ENCODE measurements at places on chromosomes 1 and 21.

DNA sequence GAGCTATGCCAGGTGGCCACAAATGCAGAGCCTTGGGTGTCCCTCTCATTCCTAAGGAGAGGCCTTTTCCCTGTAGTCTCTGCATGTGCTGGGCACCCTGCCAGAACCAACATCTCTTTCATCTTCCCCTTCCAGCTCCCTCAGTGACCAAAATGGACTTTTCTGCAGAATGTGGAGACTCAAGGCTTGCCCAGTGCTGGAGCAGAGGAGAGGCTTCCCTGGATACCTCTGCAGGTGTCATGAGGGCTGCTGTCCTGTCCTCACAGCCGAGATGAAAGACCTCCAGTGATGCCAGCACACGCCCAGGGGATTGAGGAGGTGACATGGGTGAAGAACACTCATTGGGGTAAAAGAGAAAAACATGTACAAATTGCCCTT, 347.0 kb upstream of the AJAP1 start:
- DNase-seq: no peak

DNA sequence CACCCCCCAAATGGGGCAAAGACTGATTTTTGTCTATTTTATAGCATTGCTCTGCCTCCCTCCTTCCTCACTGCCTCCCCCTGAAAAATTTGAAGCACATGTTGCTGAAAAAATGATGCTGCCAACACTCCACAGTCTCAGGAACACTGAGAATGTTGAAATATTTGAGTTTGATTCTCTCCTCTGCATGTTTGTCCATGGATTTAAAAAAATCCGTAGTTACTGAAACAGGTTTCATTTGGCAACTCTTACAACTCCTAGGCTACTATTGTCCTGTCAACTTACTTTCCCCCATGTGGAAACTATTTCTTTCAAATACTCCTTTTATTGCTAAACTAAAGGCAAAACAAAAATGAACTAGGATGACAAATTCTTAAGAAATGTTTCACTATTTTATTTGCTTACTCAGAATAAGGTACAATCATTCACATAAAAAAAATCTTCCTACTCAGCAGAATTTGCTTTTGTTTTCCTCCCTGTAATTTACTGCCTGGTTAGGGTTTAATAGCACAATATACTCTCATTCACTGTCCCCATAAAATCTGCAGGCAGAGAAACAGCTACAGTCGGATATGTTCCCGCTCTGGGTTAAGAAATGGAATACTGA, 50.2 kb downstream of the C21orf91 start:
- DNase-seq: no peak

- DNase-seq: no peak
Observed at GRCh38 chr1:160117709-160118183, 2.2 kb downstream of the ATP1A2 start.

GRCh38 chr1:154713005-154713404, 105.0 kb upstream of the ADAR start:
- no peak for DNase-seq

GRCh38 chr21:35925497-35925896, 134.8 kb downstream of the SETD4 start:
- no peak for DNase-seq

GRCh38 chr1:187762118-187762517, 933.4 kb downstream of the PLA2G4A start:
- DNase-seq: no peak

- no peak for DNase-seq
Observed at GRCh38 chr1:165686971-165687433, 11.4 kb downstream of the ALDH9A1 start.

- no peak for DNase-seq
Observed at GRCh38 chr1:42942444-42942843, 16.2 kb downstream of the SLC2A1 start.

DNA sequence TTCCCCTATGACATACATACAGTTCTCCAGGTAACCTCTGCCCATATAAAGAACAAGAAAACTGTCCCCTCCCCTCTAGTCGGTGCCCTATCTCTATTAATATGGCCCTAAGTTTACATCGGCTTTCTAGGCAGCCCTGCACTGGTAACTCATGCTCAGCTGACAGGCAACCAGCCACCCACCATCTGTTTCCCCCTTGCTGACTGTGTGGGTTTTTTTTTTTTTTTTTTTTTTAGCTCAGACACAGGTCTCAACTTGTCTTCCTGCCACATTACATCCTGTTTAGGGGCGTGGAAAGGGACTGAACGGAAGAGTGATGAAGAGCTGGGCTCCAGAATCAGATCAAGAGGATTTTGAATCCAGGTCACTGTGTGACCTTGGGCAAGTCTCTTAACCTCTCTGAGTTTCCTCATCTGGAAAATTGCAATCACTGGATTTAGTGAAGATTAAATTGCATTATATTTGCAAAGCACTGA, 14.0 kb downstream of the LAPTM5 start:
- peak; percentile 81 for DNase-seq

DNA sequence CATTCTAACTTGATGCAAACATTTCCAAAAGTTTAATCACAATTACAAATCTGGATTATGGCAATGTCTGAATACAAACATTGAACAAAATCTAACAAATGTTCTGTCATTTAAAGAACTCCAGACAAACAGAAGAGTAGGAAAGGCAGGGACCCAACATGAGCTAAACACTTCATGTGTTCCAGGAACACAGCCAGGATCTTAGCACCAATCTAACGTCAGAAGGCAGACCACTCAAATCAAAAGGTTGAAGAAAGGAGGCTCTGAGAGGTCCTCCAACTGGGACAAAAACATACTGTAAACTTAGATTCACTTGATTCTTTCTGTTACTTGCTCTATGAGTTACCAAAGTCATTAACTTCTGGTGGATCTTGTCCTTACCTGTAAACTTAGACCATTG, 374.0 kb downstream of the NEGR1 start:
- no peak for DNase-seq

- DNase-seq: no peak
Observed at GRCh38 chr1:201346337-201346939, 31.0 kb downstream of the TNNT2 start.

GRCh38 chr1:246930830-246931548, 759 bp downstream of the AHCTF1 start:
- DNase-seq: peak; percentile 49

GRCh38 chr21:45517249-45518065, 24.8 kb downstream of the SLC19A1 start:
- peak; percentile 53 for DNase-seq

DNA sequence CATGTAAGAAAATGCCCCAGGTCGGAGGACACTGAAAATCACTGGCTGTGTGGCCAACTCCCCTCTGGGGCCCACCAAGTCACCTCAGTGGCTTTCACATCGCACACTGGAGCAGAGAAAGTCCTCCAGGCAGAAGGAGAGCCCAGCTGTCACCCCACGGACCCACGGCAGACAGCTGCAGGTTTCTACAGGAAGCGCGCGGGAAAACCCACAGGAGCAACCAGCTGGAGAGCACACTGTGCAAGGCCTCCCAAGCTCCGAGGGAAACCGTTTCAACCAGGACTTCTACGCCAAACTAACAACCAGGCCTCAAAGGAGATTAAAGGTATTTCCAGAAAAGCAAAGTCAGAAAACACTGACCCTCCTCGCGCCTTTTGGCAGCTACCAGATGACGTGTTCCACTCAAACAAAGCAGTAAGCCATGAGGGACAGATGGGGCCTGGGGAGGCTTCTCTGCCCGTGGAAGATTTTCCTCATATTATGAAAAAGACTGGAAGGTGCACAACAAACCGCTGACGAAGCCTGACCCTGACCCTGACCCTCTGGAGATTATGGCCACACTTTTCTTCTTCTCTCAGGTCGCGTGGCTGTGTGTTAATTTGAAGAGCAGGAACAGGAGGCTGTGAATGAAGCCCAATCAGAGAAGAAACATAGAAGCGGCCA, 21.0 kb downstream of the WDR4 start:
- DNase-seq: no peak

DNA sequence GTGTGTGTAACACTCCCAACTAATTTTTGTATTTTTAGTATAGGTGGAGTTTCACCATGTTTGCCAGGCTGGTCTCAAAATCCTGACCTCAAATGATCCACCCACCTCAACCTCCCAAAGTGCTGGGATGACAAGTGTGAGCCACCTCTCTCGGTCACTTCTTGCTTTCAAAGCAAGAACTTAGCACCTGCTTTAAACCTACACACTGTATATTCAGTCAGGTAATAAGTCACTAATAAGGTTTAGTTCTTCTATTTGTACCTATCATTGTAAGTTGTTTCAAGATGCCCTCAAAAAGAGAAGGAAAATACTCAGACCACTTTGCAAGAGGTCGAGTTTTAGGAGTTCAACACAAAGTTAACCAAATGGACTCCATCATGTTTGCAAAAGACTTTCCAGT, 431.3 kb downstream of the MRPL39 start:
- no peak for DNase-seq

- DNase-seq: no peak
Observed at GRCh38 chr1:80846966-80847365, 953.8 kb upstream of the ADGRL2 start.

- no peak for DNase-seq
Observed at GRCh38 chr1:228465571-228466146, 21.5 kb upstream of the RNF187 start.

GRCh38 chr1:18636596-18637508, 6.2 kb downstream of the PAX7 start:
- no peak for DNase-seq

DNA sequence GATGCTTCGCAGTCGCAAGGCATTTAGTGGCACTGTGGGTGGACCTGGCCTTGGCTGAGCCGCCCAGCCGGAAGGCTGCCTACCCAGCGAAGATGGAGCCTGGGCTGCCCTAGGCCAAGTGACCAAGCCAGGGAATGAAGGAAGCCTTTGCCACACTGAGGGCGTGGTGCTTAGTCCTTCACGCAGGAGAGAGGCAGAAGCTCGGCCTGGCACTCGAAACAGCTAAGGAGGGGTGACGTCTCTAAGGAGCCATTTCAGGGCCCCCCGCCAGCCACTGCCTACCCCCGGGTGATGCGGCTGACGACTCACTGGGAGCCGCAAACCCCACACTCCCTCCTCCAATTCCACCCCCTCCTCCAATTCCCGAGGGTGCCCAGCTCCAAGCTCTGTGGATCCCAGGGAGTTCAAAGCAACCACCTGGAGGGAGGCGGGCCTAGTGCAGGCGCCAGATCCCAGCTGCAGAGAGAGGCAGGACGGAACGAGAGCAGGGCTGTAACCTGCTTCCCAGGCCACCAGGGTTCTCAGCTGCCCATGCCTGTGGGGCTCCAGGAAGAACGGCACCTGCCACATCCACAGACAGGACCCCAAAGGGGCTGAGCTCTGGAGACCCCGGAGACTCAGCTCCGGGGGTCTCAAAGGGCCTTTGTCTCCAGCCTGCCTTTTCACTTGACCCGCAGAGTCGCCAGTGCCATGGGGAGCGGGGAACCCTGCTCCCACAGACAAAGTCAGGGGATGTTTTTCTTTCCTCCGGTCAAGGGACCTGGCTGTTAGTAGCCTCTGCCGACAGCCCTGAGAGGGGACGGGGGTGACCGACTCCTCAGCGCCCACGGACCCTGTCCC, 75.8 kb downstream of the ARHGEF16 start:
- no peak for DNase-seq

- no peak for DNase-seq
Observed at GRCh38 chr1:10339815-10340214, 59.0 kb upstream of the PGD start.

DNA sequence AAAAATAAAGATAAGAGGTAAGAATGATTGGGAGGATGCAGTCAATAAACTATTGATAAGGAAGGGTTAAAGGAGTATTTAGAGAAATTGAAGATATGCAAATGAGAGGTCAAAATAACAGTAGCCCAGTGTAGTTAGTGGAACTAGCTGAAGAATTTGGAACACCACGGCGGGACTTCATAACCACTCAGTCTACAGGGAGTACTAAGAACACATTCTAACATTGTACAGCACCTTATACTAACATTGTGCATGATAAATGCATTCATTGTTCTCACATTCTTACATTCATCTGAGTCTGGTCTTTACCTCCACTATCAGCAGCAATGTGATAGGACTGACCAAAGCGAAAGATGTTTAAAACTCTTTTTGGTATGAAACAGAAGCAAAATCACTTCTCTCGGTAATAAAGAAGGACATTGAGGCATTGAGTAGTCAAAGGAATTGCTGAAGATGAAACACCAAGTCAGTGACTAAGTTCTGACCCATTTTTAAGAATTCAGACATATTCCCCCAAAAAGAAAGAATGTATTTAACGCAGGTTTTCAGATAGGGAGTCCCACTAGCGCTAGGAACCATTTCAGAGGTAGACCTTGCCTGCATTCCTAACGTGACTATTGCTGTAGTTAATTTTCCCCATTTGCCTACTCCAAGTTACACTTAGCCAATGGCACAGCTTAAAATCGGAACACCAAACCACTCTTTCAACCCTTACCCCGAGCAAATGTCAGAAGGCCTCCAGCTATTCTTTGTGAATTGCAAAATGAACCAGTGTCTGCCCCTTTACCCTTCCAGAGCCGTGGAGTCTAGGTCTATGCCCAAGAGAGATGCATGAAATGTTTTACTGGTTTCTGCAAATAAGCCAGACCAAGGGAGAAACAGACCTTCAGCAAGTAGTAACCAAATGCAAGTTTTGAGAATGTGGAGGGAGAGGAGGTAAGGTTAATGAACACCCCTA, 108.8 kb upstream of the IRF2BP2 start:
- no peak for DNase-seq

DNA sequence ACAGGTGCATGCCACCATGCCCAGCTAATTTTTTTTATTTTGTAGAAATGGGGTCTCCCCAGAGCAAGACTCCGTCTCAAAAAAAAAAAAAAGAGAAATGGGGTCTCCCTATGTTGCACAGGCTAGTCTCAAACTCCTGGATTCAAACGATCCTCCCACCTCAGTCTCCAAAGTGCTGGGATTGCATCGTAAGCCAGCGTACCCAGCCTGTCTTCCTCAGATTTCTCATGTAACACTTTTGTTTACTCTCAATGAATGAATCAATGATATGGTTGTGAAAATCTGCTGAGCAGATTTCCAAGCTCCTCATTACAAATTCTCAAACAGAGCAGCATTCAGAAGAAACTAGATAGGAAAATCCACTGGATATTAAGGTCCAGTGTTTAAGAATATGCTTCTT, 6.6 kb downstream of the CMPK1 start:
- no peak for DNase-seq

DNA sequence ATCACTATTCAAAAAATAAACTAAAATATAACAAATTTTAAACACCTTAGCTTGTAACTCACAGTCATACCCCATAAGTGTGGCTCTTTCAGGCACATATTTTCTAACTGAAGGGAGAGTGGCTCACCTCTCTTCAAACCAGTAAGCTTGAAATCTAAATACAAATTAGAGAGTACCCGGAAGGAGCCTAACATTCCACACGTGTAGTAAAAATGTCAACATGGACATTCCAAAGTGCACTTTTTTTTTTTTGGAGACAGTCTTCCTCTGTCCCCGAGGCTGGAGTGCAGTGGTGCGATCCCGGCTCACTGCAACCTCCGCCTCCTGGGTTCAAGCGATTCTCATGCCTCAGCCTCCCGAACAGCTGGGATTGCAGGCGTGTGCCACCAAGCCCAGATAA, 275.6 kb upstream of the ADGRL2 start:
- no peak for DNase-seq

GRCh38 chr1:51439053-51439452, 80.0 kb downstream of the EPS15 start:
- DNase-seq: no peak

DNA sequence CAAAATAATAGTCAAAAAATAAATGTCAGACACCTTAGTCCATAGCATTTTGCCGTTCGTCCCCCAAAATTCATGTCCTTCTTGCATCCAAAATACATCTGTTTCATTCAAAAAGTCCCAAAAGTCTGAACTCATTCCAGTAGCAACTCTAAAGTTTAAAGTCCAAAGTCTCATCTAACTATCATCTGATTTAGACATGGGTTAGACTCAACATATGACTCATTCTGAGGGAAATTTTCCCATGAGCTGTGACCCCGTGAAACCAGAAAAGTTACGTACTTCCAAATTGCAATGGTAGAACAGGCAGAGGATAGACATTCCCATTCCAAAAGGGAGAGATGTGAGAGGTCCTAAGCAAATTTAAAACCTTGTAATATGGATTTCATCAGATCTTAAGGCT, 48.6 kb upstream of the CACHD1 start:
- DNase-seq: no peak
